Inflammatory macrophage treated with lipopolysaccharide for 4 hours (primary cell): ENCODE measurements at places on chromosomes 6 and 20.

DNA sequence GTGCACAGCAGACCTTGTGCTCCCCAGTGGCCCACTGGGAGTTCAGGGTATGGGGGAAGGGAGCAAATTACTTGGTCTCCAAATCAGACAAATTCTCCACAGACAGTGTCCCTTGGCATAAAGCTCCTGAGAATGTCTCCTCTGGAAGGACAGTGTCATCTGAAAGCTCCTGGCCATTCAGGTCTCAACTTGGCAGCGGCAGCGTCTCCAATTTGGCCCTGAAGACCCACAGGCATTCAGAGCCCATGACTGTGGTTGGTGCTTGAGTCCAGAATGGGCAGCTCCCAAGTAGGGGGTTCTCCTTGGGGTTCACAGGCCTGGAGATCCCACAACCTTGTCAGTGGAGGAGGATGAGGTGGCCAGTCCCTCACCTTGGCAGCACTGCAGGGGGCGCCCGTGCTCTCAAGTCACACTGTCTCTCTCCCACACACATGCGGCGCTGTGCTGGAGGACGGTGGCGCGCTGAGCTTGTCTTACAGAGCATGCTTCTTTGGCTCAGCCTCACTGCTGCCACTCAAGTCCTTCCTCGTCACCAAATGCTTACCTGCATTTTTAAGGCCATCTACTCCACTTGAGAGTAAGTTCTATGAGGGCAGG is 20.7 kb downstream of the DYNLRB1 start:
- DNase-seq = peak; percentile 22

DNA sequence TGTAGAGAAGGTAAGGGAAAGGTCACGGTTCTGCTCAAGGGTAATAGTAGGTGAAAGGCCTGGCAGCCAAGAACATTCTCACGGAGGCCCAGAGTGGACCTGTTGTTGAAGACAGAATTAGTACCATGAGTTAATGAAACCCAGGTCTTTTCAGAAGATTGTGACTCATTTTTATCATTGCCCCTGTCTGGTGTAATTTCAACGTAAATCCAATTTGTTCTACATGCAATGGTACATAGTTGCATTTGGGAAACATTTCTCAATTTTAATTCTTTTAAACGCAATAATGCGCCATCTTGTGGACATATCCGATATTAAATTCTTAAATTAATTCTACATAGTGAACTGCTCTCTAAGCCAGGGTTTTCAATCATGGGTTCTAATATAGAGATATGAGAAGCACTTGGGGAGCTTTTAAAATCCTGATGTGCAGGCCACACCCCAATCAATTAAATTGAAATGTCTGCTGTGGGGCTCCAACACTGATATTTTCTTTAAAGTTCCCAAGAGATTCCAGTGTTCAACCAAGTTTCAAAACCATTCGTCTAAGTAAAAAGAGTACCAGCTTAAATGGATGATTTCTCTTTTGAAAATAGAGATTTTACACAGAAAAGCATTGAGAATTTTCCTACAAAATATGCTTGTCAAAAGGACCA is 257.4 kb downstream of the PLCB1 start:
- peak; percentile 71 for DNase-seq

- DNase-seq = peak; percentile 89
Observed at GRCh38 chr6:141483598-141484061, 649.1 kb upstream of the GJE1 start.

- no peak for DNase-seq
Observed at GRCh38 chr20:38600057-38600456, 1.6 kb upstream of the ARHGAP40 start.

DNA sequence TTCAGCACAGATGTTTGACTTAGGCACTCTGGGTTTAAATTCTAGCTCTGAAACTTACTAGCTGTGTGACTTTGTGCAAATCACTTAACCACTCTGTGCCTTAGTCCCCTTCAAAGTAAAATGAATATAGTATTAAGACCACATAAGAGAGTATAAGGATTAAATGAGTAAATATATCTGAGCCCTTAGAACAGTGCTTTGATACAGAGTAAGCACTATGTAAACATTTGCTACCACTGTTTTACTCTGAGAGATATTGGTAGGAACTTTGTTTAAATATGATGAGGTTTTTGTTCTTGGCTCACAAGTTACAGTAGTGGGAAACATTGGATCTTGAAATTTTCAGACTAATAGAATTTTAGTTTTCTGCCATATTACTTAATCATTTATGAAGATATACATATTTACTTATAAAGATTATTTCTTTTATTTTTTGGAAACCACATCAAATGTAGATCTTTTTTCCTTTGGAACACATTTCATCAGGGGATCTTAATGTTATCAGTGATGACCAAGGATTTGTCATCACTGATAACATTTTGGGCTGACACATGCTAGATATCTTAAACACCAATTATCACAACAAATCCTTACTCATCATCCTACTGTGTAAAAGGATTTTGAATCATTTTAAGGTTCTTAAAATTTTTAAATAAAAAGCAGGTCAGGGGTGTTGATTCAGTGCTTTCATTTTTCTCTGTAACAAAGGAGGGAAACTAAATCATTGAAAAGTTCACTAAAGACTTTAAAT is 226.2 kb downstream of the EYA4 start:
- no peak for DNase-seq

DNA sequence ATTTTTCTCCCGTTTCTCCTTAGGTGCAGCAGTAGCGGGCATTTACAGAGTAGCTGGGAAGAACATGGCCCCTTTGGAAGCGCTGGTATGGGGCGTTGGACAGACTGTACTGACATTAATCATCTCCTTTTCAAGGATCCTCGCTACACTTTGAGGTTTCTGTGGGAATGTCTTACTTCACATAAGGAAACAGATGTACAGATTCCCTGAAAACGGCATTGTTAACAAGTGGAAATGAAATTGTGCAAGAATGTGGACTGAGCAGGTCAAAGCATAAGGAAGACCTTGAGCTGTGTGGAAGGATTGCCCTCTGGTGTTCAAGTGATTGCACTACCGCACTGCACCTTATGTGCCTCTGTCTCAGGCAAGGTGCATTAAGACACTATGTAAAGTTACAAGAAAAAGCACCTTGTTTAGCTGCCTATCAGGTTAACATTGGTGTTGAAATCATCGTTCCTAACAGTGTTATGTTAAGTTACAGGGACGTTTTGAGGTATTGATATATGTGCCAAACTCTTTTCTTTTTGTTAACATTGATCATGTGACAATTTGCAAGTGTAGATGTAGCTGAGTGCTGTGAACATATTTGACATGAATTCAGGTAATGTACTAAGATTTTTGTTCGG is 38.0 kb downstream of the TMEM170B start:
- peak; percentile 83 for DNase-seq

DNA sequence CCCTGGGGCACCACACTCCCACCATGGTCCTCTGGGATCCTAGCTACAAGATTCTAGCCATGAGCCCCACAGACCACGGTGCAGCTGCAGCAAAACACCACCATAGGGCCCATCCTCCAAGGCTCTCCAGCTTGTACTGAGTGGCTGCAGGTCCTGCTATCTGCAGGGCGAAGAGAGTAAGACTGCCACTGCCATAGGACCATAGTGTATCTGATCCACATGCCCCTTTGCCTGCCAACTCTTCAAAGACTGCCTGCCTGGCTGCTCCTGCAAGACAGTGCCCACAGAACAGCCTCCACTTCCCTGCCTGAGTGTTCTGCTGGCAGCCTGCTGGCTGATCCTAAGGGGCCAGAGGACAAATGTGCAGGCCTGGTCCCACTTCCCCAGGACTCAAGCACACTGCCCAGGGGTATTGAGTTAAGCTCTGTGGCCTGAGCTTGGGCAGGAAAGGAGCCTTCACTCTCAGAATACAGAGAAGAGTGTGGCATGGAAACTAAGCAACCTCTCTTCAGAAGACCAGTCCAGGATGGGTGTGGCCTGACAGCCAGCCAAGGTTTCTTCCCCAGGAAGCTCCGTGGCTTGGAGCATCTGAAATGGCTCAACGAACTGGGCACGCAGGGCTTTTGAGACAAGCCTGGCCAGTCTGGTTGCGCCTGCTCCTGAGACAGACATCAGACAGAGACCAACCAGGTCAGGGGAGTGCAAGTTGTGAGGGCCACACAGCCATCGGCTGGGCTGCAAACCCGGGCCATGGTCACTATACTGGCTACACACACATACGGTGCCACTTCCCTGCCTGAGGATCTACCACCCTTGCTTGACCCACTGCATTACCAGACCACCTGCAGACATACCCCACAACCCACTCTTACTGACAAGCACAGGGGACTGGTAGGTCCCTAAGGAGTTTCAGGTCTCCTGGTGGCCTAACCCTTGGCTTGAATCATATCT is 54.5 kb downstream of the RNGTT start:
- DNase-seq = no peak

- DNase-seq = no peak
Observed at GRCh38 chr20:31555203-31555775, 41.0 kb downstream of the HM13 start.

DNA sequence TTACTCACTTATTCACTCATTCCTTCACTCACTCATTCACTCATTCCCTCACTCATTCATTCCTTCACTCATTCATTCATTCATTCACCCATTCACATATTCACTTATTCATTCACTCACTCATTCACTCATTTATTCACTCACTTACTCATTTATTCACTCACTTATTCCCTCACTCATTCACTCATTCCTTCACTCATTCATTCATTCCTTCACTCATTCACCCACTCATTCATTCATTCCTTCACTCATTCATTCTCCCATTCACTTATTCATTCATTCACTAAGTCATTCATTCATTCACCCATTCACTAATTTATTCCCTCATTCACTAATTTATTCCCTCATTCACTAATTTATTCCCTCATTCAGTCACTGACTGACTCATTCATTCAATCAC is 127.6 kb downstream of the EDN3 start:
- DNase-seq = no peak

DNA sequence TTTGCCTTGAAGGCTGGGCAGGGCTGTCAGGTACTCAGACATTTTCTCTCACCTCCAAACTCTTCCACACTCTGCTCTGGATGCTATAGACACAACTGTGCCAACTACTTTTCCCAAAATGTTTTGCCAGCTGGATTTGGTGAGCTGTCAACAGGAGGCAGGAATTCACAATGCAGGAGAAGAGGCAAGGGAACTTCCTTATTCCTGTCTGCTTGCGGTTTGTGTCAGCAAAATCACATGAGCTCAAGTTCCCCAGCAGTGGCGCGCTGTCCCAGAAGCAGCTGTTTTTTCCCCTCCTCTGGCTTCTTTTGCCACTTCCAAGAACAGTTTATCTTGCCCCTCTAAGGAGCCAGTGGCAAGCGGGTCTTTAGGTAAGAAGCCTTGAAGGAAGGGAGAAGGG is 608.2 kb downstream of the PRKN start:
- peak; percentile 80 for DNase-seq

DNA sequence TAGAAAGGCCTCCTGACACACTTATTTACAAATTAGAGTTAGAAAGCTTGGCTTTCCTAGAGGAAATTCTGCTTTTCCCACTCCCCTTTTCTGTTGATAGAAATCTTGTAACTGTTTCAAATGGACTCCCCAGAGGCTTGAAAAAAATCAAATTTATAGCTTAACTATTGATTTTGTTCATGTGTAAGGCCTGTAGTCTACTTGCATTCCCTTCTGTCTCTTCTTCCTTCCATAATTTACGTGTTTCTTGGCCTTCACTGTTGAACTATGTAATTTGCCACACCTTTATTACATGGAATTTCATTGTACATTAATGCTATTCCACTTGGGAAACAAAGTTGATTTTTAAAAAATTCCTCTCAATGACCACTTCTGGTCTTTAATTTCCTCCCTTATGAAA is 81.4 kb downstream of the LAMP5 start:
- no peak for DNase-seq

DNA sequence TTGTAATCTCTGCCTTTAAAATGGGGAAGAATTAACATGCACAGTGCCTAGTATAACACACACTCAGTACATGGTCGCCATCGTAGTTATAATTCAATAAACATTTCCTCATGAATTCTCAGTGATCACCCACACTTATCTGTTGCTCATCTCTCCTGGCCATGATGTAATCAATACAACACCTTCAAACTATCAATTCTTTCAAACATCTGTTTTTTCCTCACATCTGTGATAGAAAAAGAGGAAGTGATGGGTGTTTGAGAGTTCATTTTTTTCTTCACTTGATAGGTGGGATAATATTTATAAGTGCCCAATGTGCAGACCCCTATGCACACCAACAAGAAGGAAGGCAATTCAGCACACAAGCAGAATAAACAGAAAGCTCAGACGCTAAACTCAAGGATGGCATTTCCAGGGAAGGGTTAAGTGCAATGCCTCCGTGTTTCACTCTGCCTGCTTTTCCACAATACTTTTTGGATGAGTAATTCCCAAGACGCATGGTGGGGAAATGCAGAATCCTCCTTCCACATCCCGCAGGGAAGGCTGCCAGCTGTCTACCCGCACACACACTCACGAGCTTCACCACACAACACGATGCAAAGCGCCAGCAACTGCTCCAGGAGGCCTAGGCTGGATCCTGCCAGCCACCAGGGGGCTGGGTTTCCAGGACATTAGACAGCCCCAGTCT is 100.3 kb downstream of the GMPR start:
- DNase-seq = no peak

DNA sequence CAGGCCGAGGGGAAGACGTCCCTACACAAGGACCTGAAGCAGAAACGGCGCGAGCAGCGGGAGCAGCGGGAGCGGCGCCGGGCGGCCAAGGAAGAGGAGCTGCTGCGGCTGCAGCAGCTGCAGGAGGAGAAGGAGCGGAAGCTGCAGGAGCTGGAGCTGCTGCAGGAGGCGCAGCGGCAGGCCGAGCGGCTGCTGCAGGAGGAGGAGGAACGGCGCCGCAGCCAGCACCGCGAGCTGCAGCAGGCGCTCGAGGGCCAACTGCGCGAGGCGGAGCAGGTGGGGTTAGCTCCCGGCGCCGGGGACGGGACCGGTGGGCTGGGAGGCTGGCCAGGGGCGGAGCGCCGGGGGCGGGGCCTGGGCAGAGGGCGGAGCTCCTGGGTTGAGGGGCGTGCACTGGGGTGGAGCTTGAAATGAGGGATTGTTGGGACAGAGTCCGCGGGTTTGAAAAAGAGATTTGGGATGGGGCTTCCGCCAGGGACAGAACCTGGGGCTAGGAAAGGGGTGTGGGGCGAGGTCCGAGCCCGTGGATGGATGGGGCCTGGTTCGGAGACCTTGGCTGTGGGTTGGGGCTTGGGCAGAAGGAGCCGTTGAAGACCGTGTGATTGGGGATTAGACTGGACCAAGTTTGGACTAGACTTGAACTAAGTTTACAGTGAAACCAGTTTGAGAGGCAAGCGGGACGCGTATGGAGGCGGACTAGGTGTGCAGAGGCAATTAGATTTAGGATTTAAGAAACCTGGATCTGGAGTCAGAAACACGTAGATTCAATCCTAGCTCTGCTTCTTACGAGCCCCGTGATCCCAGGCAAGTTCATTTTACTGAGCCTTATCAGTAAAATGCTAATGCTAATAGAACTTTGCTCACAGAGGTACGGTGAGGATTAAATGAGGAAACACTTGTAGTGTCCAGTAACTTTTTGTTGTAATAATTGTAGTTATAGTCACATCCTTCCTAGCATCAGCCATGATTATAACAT is 20.9 kb downstream of the DEF6 start:
- no peak for DNase-seq

- DNase-seq = no peak
Observed at GRCh38 chr6:160972111-160972510, 19.5 kb upstream of the MAP3K4 start.

GRCh38 chr6:47188588-47189021 is 121.1 kb downstream of the TNFRSF21 start:
- DNase-seq = no peak

- DNase-seq = no peak
Observed at GRCh38 chr6:147195987-147196386, 8.2 kb upstream of the STXBP5 start.
